ENCODE measurements at places on chromosomes 12 and 14. TPM values are rescaled to one million over a fixed set of nuclear protein-coding genes. Genes with fewer than 3 reads are reported as not detected.

The ACAD10 gene
- 13.3 TPM for total RNA-seq

The LRFN5 gene
- total RNA-seq = 3.6 TPM

The LEMD3 gene
- 9.9 TPM for total RNA-seq

The TGFB3 gene
- 2.2 TPM for total RNA-seq

The USP30 gene
- total RNA-seq = 10.4 TPM

The PPP1R13B gene
- total RNA-seq = 2.2 TPM

The PLD4 gene
- total RNA-seq = not detected

The KIF26A gene
- not detected for total RNA-seq

The CLEC6A gene
- total RNA-seq = not detected

The TBX3 gene
- 18.6 TPM for total RNA-seq

The HNRNPC gene
- 548 TPM for total RNA-seq

The SYCP3 gene
- not detected for total RNA-seq
